ENCODE measurements at places on chromosomes 16 and 17. TPM values are rescaled to one million over a fixed set of nuclear protein-coding genes. Genes with fewer than 3 reads are reported as not detected.

- H3K27ac ChIP-seq = peak overlapping the region; percentile 53
- peaks cover 55% of the 10 kb centered on the region for H3K4me1 ChIP-seq
- DNase-seq = no peak
- no peak overlapping the region for H3K4me3 ChIP-seq
- H3K27me3 ChIP-seq = no peaks in the 10 kb centered on the region
Observed at GRCh38 chr16:81448154-81449131, 3.8 kb downstream of the CMIP start.

DNA sequence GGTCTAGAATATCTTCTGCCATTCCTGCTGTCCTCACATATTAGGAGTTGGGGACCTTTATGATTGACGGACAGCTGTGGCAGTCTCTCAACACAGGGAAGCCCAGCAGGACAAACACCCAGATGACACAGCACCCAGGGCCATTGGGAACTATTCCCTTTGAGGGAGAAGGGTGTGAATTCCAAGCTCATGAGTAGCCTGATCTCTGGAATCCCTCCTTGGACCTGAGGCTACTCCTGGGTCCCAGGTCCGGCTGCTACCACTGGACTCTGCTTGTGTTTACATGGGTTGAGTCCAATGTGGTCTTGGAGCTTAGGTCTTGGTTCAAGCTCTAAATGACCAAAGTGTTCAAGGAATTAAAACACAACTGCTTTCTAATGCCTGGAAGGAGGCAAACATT, 78.9 kb downstream of the SLC6A2 start:
- peaks cover 44% of the 10 kb centered on the region for H3K27me3 ChIP-seq
- no peak overlapping the region for H3K27ac ChIP-seq
- H3K36me3 ChIP-seq = no peaks in the 10 kb centered on the region
- H3K4me3 ChIP-seq = no peak overlapping the region
- DNase-seq = no peak

DNA sequence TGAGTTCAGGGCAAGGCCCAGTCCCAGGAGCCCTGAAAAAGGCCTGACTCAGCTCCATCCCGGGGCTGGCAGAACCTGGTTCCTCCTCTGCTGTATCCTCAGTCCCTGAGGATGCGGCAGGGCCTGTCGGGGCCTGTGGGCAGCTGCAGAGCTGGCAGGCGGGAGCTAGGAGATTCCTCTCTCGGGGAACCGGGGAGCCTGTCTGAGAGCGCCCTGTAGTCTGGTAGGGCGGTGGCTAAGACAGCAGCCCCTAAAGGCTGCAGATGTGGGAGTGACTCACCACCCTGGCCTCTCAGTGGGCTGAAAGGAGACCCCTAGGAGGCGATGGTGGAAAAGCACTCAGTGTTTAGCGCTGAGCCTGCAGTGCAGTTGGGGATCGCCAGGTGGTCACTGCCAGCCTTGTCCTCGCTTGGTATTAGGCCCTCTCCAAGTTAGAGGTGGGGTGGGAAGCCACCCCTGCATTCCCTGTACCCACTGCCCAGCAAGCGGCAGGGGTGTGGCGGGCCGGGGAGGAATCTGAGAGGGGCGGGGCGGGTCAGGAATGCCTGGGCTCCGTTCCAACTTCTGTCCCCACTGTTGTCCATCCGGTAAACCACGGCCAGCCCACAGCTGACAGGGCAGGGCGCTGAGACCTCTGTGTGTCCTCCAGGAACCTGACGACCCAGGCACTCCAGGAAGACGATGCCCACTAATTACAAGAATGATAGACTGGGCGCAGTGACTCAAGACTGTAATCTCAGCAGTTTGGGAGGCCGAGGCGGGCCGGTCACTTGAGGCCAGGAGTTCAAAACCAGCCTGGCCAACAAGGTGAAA, 29.5 kb upstream of the CDH1 start:
- H3K36me3 ChIP-seq = no peaks in the 10 kb centered on the region
- H3K27me3 ChIP-seq = peaks cover 21% of the 10 kb centered on the region
- peaks cover 11% of the 10 kb centered on the region for H3K4me1 ChIP-seq
- no peak overlapping the region for H3K27ac ChIP-seq

- DNase-seq = no peak
- H3K4me1 ChIP-seq = peaks cover 20% of the 10 kb centered on the region
- H3K27ac ChIP-seq = peak overlapping the region; percentile 8
Observed at GRCh38 chr16:2866431-2866830, 8.5 kb upstream of the PRSS22 start.

DNA sequence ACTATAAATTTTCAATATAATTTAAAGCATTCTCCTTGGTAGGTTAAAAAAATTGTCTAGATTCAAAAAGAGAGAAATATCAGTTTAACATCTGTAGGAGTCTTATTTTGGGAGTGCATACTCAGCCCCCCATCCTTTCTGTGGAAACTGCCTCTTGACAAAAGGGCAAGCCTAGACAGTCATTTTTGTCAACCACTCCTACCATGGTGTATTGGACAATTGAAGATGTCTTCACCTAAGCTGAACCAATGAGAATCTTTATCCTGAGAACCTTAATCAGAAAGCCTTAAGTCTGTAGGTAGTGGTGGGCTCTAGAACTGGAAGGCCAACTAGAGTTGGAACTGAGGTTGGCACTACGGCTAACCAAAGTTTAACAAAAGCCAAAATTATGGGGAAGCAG, 65.7 kb upstream of the MED13 start:
- H3K27me3 ChIP-seq = peaks cover 11% of the 10 kb centered on the region
- H3K27ac ChIP-seq = no peak overlapping the region

DNA sequence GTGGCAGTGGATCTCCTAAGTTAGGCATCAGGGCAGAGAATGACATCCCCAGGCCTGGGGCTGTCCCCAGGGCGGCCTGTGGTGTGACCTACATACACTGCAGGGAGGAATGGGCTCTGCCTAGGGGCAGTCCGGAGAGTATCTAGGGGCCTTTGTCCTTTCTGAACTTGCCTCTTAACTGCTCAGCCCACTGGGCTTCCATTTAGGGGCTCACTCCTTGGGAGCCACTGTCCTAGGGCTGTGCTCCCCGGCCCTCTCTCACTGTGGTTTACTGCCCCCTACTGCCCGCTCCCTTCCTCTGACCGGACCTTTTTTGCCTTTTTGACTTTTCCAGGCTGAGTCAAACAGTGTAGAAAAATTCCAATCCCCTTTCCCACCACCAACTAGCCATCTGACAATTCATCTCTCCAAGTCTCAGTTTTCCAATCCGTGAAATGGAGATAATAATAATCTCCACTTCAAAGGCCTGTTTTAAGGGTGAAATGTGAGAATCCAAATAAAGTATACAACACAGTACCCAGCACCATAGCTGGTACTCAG, 66.8 kb downstream of the DNAH3 start:
- H3K4me3 ChIP-seq = no peak overlapping the region
- H3K27ac ChIP-seq = no peak overlapping the region
- no peaks in the 10 kb centered on the region for H3K36me3 ChIP-seq
- H3K27me3 ChIP-seq = peaks cover 23% of the 10 kb centered on the region
- no peaks in the 10 kb centered on the region for H3K4me1 ChIP-seq
- DNase-seq = peak; percentile 70

HYDIN gene
- total RNA-seq = not detected
